ENCODE measurements at places on chromosomes 5 and 9.

GRCh38 chr5:96226941-96227552 is 206.0 kb downstream of the PCSK1 start:
- DNase-seq, result no peak

GRCh38 chr5:142941245-142941644 is 171.1 kb downstream of the ARHGAP26 start:
- no peak for DNase-seq

- no peak for DNase-seq
Measured at GRCh38 chr5:160494451-160494850, 72.8 kb downstream of the PTTG1 start.

GRCh38 chr5:75734913-75735789 is 17.9 kb upstream of the POC5 start:
- DNase-seq, result peak; percentile 10

DNA sequence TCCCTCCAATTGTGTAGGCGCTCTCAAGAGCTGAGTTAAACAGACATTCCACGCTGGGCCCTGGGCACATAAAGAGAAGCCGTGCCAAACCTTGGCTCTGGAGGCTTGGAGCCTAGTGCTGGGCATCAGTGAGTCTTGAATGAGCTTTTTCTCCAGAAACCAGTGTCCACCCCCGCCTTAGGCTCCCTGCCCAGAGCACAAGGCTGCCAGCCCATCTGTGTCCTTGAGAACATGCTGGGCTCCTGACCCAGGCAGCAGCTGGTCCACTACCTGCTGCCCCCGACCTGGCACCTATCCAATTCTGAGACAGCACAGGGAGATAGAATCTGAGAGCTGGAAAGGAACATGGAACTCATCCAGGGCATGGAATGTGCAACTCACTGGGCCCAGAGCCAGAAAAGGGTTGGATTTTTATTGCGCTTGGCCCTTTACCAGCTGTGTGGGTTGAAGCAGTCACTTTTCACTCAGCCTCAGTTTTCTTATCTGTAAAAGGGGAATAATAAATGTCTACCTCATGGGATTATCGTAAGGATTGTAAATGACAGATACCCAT is 92.4 kb upstream of the CPLX2 start:
- DNase-seq, result no peak

- no peak for DNase-seq
Measured at GRCh38 chr5:90983711-90984124, 399.4 kb downstream of the ARRDC3 start.

- DNase-seq, result no peak
Measured at GRCh38 chr5:620152-620551, 8.0 kb downstream of the CEP72 start.

DNA sequence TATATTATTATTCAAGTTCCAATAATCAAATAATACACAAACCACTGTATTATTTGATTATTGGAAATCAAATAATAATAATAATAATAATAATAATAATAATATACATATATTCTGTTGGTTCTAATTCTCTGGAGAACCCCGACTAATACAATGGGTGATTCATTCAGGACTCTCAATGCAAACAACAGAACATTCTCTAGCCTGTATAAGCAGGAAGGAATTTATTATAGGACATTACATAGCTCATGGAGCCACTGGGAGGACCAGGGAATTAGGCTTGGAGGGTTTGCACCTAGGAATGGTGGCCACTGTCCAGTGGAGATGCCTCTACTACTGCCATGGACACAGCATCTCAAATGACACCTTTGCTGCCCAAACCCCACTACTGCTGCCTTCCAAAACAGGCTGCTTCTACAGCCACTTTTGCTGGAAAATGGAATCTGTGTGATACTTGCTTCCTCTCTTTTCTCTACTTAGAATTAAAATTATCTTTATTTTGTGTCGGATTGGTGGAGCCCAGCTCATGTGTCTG is 25.9 kb downstream of the PTGS1 start:
- no peak for DNase-seq

DNA sequence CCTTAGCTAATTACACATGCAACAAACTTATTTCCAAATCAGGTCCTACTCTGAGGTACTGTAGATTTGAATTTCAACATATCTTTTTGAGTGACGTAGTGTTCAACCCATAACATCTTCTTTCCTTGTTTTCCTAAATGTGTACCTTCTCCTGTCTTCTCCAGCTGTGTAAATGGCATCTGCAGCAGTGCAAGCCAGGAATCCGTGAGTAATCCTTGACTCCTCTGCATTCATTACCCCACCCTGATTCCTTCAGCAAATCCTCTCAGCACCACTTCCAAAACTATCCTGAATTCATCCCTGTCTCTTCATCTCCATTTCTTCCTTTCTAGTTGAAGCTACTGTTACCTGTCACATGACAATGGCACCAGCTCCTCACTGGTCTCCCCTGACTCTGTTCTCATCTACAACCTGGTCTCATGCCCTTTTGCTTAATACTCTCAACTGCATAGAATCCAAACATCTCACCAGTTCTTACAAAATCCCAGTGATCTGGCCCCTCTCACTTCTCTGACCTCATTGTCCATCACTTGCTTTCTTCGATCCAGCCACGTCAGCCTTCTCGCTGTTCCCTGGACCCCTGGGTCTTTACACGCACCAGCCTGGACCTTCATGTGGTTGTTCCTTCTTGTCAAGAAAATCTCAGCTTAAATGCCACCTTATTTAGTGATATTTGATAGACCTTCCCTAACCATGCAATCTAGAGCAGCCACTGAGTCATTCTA is 14.6 kb upstream of the TRAF1 start:
- DNase-seq, result no peak

DNA sequence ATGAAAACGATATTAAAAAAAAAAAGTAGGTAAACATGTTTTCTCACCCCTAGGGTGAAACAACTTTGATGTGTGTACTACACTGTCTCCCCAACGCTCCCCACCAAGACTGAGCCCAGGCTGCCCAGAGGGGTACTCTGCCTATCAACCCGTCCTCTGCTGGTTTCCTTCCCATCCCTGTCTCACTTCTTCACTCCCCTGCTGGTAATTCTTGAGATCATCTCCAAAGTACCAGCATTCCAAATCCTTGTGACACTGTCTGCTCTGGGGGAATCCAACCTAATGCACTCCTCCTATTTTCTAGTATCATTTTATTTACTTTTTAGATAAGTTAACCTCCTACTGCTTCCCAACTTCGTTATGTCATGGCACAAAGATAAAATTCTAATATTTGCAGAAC is 6.3 kb upstream of the APTX start:
- no peak for DNase-seq

DNA sequence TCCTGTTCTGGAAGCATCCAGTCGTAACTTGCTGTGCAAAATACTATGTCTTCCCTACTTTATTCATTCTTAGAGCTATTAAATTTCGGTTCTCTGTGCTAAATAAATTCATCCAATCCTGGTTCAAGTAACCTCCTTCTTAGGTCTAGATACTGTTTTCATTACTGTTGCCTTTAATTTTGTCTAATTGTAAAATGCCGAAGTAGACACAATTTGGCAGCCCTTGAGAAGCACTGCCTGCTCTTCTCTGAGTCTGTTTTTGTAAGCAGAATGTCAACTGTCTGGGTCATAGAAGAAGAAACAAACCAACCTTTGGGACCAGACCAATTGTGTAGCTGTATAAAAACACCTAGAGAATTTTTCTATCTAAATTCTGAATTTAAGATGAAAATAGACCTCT is 249.3 kb downstream of the PJA2 start:
- DNase-seq, result no peak

DNA sequence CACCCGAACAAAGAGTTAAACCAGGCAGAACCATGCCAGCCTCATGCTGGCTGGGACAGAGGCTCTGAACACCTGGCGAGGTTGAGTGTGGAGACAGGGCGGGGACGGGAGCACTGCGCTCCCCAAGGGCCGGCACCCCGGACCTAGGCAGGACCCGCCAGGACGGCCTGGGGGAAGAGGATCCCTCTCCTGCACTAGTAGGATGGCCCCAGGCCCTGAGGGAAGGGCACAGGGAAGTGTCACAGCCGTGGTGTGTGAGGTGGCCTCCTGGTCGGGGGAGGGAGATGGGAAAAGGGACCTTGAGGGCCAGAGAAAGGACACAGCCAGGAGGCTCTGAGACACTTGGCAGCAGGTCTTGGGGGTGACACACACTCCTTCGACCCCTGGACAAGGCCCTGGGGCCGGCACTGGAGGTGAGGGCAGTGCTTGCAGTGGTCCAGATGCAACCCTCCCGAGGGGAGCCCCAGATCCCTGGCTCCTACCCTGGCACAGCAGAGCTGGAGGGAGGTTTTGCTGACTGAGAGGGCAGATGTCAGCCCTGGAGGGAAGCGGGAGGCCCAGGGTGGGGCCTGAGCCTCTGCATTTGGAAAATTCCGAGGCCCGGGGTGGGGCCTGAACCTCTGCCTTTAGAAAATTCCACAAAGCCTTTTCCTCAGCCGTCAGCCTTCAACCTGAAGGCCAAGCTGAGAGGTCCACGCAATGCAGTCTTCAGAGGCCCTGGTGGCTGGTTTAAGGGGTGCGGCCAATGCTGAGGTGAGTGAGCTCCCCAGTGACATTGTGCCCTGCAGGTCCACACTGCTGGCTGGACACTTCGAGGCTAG is 24.8 kb upstream of the TERT start:
- DNase-seq, result no peak

- DNase-seq, result no peak
Measured at GRCh38 chr9:115651461-115651860, 502.1 kb upstream of the PAPPA start.
